ENCODE measurements at places on chromosomes 3 and 15.

- DNase-seq = no peak
These were observed 102.4 kb downstream of the FMN1 start for GRCh38 chr15:33091983-33092693.

DNA sequence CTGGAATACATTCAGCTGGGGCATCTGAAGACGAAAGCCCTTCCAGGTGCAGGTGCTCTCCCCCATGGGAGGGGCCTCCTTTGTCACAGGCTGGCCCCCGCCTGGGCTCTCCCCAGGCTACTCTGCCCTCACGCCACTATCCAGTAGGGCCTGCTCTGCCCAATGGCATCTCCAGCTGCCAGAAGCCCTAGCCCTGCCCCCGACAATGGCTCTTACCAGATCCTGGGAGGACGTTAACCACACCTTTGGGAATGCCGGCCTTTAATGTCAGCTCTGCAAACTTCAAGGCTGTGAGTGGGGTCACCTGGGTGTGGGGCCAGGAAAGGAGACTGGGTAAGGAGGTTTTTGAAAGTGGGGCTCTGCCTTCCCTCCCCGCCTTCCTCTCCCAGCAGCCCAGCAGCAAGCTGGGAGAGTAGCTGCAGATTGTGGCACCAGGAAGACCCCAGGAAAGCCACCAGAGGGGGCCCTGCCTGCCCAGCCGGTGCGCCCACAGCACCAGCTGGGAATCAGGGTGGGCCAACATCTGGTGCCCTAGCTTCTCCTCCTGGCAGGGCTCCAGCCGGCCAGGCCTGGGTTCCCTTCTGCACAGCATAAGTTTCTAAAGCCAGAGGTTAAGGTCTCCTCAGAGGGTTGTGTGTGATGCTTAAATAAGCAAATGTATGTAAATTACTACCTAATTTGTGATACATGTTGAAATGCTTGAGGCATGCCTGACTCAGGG is 40.4 kb upstream of the SLC41A3 start:
- DNase-seq = no peak

DNA sequence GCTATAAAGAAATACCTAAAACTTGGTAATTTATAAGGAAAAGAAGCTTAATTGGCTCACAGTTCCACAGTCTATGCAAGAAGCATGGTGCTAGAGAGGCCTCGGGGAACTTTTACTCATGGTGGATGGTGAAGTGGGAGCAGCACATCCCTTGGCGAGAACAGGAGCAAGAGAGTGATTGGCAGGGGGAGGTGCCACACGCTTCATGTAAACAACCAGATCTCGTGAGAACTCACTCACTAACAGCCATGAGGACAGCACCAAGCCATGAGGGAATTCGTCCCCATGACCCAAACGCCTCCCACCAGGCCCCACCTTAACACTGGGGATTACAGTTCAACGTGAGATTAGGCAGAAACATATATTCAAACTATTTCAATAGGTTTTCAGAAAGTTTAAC is 28.0 kb downstream of the GABRB3 start:
- no peak for DNase-seq

GRCh38 chr3:112373476-112373875 is 40.5 kb downstream of the CD200 start:
- DNase-seq = no peak

GRCh38 chr15:78340231-78341056 is at the start of gene CRABP1:
Gene CRABP1 (plus strand): TSS chr15:78340353. CDS start chr15:78340429, 76 bp downstream.
- no peak for DNase-seq

DNA sequence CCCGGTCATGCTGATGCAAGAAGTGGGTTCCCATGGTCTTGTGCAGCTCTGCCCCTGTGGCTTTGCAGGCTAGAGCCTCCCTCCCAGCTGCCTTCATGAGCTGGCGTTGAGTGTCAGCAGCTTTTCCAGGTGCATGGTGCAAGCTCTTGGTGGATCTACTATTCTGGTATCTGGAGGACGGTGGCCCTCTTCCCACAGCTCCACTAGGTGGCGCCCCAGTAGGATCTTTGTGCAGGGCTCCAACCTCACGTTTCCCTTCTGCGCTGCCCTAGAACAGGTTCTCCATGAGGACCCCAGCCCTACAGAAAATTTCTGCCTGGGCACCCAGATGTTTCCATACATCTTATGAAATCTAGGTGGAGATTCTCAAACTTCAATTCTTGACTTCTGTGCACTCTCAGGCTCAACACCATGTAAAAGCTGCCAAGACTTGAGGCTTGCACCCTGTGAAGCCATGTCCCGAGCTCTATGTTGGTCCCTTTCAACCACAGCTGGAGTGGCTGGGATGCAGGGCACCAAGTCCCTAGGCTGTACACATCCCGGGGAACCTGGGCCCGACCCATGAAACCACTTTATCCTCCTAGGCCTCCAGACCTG is 238.4 kb upstream of the MDFIC2 start:
- DNase-seq = no peak

DNA sequence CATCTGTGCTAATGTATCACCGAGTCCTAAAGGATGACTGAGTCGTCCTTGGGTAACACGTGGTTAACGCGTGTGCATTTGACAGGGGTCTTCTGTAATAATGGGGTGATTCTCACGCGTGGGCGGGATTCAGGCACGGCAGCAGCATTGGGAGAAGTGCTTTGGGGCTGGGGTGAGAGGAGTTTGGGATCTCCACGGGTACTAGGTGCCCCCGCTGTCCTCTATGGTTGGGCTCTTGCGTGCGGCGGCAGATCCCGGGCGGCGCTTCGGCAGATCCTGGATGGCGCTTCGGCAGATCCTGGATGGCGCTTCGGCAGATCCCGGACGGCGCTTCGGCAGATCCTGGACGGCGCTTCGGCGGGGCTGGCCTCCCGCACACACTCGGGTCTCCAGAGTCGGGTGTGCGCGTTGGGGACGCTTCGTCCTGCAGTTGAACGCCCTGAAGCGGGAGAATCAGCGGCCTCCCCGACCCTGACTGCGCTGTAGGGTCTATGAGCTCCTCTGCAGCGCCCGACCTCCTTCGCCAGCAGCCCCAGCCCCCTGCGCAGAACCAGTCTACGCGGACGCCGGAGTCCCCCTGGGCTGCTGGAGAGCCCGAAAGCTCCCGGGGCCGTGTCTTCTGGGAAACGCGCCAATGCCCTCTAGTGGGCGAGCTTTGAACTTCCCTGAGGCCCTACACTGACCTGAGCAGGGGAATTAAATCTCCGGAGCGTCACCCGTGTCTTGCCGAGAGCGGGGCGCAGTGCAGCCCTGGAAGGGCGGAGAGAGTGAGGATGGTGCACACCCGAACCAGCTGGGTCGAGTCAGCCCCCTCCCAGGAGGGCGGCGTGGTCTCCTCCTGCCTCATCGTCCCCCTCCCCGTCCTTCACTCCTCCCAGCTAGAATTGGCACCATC is 48.1 kb upstream of the EPHB3 start:
- peak; percentile 86 for DNase-seq

DNA sequence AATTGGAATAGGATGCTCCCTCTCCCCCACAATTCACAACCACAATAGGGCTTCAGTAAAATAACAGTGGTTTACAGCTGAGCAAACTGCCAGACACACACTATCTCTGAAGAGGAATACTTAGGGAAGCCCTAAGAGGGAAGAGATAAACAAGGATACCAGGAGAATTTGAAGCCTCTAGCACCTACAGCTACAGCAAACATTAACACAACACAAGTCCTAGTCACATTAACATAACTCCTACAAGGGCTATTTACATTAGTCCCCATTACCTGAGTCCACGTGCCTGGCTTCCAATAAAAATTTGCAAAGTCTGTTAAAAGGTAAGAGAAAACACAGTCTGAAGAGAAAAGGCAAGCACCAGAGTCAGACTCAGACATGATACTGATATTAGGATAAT is 346.9 kb upstream of the CDIN1 start:
- DNase-seq = no peak

GRCh38 chr15:48596841-48597240 is 48.7 kb downstream of the FBN1 start:
- no peak for DNase-seq

DNA sequence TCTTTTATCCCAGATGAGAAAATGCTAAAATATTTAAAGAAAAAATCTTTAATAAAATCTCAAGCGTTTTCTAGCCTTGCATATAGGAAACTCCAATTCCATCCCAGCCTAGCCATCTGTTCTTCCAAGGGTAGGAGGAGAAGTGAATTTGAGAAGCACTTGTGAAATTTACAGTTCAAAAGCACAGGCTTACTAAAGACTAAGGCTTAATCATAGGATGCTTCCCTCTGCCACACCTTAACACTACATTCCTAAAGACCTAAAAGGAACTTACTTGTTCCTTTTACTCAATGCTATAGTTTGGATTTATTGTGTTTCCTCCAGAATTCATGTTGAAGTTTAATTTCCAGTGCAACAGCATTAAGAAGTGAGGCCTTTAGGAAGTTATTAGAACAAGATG is 764.8 kb upstream of the CADM2 start:
- DNase-seq = no peak

GRCh38 chr15:49185473-49185872 is 15.4 kb downstream of the GALK2 start:
- no peak for DNase-seq

- no peak for DNase-seq
These were observed 189.0 kb upstream of the GOLIM4 start for GRCh38 chr3:168284728-168285127.

GRCh38 chr3:12963231-12963896 is 109.9 kb downstream of the IQSEC1 start:
- no peak for DNase-seq

DNA sequence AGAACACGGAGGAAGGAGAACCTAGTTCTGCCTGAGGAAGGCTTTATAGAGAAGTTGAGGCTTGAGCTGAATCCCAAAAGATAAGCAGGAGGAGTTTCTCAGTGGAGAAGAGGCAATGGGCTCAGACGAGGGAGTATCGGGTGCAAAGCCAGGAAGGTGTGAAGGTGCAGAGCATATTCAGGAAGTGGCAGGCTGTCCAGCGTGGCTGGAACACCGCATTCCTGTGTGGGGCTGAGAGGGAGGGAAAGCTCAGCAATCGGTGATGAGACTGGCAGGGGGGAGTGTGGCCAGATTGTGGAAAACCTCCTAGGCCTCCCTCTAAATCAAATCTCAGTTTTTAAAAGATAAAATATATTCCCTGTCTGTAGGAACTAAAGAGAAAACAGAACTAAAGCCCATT is 63.0 kb downstream of the ARHGAP31 start:
- no peak for DNase-seq

- no peak for DNase-seq
These were observed 80.6 kb upstream of the CHD2 start for GRCh38 chr15:92819278-92820235.

- no peak for DNase-seq
These were observed 770.0 kb downstream of the GRM7 start for GRCh38 chr3:7630925-7631324.

- DNase-seq = no peak
These were observed 27.6 kb upstream of the UBE2E2 start for GRCh38 chr3:23175341-23176083.

DNA sequence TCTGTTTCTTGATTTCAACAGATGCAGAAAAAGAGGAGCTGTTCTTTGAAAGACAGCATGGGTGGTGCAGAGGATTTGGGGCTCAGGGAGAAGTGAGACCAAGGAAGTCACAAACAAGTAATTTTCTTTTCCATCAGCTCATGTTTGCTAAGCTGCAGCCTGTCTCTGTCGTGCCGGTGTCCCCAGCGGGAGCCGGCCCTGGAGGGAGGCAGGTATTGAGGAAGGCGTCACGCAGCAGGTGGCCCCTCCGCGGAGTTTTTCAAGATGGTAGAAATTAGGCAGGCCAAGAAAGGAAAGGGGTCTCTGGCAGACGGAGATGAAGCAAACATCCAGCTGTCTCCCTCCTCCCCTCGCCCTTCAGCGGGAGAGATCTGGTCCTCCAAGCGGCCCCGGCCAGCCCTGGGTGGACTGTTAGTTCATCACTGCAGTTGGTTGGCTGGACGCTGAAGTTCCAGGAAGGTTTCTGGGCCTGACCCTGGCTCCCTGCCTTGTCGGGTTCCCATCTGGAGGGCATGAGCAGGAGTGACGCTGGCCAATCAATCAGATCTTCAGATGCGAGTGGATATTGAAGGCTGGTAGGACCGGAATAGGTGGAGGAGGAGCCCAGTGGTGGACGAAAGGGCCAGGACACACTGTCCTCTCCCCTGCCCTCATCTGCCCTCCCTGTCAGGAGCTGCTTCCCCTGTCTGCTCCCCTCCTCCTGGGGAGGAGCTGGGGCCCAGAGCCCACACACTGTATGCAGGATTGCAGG is 27.7 kb upstream of the MUC4 start:
- DNase-seq = no peak

- no peak for DNase-seq
These were observed 16.6 kb downstream of the ANKRD28 start for GRCh38 chr3:15781131-15781530.

DNA sequence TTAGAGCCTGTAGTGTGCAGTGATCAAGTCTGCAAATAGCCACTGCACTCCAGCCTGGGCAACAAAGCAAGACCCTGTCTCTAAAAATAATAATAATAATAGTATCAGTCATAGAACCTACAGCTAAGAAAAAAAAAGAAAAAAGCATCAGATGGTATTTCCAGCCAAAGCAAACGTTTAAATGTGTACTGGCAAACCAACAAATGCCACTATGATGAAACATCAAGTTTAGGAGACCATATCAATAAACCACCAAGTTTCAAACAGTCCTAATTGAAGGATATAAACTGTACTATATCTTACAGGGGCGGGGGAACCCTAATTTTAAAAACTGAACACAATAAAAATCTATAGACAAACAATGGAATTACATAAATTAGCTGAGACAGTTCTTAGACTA is 6.4 kb downstream of the UBP1 start:
- no peak for DNase-seq

GRCh38 chr15:89227425-89227824 is 6.0 kb upstream of the RLBP1 start:
- no peak for DNase-seq

- DNase-seq = no peak
These were observed 12.4 kb upstream of the SYN2 start for GRCh38 chr3:11991751-11992150.

GRCh38 chr3:161548301-161548700 is 51.7 kb downstream of the OTOL1 start:
- no peak for DNase-seq

- no peak for DNase-seq
These were observed 24.1 kb downstream of the ARPP21 start for GRCh38 chr3:35663471-35663870.

DNA sequence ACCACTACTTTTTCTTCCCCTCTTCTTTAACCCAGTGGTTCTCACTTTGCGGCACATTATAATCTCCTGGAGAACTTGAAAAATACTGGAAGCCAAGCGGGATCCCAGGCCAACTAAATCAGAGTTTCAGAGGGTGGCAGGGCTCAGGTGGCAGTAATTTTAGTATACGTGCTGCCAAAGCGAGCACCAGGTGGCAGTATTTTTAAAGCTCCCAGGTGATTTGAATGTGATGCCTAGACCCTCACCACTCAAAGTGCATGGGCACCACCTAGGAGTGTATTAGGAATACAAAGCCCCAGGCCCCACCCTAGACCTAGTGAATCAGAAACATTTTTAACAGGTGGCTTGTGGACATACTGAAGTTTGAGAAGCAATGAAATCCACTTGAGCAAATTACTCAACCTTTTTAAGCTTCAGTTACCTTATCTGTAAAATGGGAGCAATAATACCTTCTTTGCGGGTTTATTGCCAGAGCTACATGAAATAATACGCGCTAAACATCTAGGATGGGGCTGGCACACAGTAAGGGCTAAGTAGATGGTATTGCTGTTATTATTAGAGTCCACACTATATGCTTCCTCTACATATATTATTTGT is 8.3 kb downstream of the B3GALNT1 start:
- DNase-seq = no peak

All from GM12892 (cell line).